ENCODE measurements at places on chromosomes 6 and 20.

- DNase-seq = no peak
Measured at GRCh38 chr20:47129306-47129705, 227.2 kb downstream of the ZMYND8 start.

DNA sequence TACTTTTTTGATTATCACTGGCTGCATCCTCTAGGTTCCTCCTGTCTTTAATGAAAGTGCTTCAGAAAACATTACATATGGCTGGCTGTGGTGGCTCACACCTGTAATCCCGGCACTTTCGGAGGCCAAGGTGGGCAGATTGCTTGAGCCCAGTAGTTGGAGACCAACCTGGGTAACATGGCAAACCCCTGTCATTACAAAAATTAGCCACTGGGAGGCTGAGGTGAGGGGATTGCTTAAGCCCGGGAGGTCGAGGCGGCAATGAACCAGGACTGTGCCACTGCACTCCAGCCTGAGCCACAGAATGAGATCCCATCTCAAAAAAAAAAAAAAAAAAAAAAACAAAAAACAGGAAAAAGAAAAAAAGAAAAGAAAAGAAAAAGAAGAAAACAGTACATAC is 35.3 kb downstream of the BEND3 start:
- no peak for DNase-seq

- DNase-seq = peak; percentile 16
Measured at GRCh38 chr6:139925894-139926641, 551.6 kb upstream of the CITED2 start.

GRCh38 chr20:38600057-38600456 is 1.6 kb upstream of the ARHGAP40 start:
- no peak for DNase-seq

- no peak for DNase-seq
Measured at GRCh38 chr6:82617648-82618047, 254.0 kb downstream of the TPBG start.

DNA sequence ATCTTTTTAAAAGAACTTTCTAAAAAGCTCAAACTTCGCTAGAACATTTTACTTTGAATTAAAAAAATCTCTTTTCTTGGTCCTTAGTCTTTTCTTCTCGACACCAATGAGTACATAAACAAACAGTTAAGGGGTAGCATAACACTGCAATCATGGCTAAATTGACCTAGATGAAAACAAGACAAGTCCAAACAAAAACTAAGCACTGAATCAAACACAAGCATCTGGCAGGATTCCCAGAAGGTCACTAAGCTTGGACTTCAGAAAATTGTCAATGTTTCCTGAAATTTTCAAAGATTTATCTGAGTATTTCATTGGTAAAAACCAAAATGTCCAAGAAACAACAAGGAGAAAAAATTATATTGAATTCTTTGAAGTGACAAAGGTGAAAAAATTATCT is 5.0 kb downstream of the COL21A1 start:
- DNase-seq = no peak

GRCh38 chr6:129590408-129591022 is 119.5 kb downstream of the ARHGAP18 start:
- peak; percentile 5 for DNase-seq

GRCh38 chr6:143441680-143442545 is 8.6 kb downstream of the ADAT2 start:
- no peak for DNase-seq

DNA sequence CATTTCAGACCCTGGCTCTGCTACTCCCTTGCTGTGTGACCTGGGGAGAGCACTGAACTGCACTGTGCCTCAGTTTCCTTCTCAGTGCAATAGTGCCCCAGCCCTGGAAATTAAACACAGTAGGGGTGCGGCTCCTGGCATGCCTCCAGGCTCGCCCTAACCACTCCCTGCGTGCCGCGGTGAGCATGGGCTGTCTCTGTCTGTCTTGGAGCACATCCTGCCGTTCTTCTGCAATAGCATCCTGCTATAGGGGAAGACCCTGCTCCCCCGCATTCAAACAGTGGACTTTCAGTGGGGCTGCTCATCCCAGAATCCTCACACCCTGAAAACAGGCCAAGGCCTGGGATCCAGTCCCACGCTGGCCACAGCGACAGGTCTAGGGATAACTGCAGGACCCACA is 129.5 kb downstream of the FOXC1 start:
- DNase-seq = no peak
